T follicular helper cell (primary cell): ENCODE measurements at places on chromosomes 6 and 20.

DNA sequence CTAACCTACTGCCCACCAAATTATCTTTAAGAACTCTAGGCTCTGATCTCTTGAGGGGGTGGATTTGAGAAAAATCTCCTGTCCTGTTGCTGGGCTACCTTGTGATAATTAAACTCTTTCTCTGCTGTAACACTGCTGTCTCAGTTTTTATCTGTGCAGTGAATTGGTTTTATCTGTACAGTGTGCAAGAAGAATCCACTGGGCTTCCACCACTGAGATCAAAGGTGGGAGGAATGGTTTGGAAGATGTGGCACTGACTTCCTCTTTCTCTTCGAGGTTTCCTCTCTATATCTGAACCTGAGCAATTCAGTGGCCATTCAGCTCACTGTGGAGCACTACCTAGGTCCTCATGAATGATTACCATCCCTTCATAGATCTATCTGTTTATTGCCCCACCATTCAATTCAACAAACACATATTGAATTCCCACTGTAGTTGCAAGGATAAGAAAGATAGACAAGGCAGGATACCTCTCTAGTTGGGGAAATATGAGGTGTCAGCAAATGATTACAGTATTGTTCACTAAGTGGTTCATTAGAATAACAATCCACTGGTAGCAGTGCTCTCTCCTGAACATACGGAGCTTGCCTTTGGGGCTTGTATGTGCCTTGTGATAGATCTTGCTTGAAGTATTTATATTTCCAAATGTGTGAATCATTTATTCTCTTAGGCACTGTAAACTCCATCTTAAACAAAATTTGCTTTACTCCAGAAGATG is 172.1 kb upstream of the ARG1 start:
- no peak for DNase-seq

DNA sequence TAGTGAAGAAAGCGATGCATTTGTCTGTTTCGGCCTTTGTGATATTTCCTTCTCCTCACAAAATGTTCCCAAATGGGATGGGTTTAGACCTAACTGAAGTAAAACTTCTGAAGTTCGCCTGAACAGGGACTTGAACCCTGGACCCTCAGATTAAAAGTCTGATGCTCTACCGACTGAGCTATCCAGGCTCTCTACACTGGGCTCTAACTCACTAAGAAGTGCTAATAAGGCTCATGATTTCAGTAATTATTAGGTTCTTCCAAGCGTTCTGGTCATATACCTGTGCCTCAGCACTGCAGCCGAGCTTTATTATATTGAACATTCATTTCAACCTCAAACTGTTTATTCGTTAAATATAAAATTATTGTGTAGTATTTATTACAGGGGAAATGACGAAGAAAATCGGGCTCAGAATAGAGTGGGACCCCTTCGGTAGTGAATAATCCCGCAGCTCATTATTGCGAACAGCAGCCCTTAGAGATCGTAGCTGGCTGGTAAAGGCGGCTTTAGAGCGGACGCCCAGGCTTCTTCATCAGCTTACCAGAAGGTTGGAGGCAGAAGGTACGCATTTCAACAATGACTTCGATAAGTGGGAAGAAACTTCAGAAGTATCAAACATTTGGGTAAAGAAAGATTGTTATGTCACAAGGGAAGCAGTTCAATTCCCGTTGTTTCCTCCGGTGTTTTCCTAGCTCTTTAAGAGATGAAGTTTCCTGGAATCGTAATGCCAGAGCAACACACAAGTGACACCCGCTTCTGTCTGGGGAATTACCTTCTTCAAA is 119.0 kb upstream of the ZNF184 start:
- no peak for DNase-seq

DNA sequence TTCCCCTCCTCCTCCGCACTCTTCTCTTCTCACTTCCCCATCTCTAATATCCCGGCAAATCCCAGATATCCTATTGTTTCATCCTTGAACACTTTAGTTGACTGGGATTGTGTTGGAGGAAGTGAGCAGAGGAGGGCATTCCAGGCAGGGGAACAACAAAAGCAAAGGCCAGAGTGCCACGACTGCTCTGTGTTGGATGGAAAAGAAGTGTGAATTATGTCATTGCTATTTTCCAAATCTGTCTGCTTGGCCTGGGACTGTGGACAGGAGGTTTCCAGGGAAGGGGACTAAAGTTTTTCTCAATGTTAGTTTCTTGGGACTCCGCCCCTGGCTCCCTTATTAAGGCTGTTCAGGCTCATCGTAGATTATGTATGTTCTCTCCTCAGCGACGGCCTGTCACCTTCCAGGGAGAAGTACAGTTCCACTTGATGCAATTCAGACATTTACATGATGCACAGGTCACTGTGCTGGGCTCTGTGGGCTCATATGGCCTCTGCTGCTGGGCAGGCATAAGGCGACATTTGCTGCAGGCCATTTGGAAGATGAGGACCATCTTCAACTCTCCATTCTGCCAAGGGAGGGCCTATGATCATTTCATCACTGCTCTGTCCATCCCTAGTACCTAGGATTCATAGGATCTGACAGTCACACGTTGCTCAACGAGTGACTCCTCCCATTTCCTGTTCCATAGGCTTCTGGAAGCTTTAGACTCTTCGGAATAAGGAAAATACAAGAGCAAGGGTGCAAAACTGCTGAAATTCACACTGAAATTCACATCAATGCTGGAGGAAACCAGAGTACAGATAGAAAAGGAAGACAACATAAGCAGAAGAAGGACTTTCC is 99.1 kb upstream of the KCNK16 start:
- DNase-seq, result no peak

GRCh38 chr6:93317592-93317991 is 101.8 kb downstream of the EPHA7 start:
- no peak for DNase-seq

- no peak for DNase-seq
Observed at GRCh38 chr6:7750197-7750596, 24.3 kb downstream of the BMP6 start.
